WERI-Rb-1 (cell line): ENCODE measurements at places on chromosomes 4 and X.

DNA sequence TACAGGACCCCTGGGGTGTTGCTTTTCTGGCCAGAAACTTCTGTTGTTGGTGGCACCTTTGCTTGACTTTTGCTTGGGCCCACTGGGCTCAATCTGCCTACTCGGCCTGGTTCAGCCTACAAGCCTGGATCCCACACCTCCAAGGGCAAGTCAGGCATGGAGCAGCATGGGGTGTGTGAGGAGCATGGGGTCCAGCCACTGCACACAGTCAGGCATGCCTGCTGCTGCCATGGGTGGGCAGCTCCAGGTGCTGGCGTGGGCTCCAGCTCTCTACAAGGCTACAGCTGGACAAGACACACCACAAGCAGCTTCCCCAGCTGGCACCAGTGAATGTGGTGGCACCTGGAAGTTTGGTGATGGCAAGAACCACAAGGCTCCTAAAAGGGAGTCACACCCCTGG, 1683.1 kb upstream of the ADGRL3 start:
- DNase-seq, result no peak

DNA sequence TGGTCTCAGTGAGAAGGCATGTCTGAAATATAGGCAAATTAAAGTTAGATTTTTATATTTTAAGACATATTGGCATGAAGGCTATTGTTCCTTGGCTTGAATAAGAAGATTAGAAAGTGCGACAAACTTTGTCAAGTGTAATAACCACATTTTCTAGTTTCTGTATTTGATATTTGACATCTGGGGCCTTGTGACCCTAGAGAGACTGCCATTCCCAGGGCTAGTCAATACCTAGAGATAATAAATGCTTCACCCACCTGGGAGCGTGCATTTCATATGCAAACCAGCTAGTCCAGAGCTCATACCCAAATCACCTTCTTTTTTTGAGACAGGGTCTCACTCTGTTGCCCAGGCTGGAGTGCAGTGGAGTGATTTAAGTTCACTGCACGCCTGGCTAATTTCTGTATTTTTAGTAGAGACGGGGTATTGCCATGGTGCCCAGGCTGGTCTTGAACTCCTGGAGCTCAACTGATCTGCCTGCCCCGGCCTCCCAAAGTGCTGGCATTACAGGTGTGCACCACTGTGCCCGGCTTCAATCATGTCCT, 62.6 kb downstream of the COQ2 start:
- no peak for DNase-seq

GRCh38 chr4:147250062-147250461, 230.8 kb upstream of the EDNRA start:
- no peak for DNase-seq

GRCh38 chr4:85368240-85368639, 106.7 kb upstream of the ARHGAP24 start:
- DNase-seq, result no peak

- DNase-seq, result peak; percentile 15
Measured at GRCh38 chr4:146342600-146343192, 128.4 kb downstream of the REELD1 start.

DNA sequence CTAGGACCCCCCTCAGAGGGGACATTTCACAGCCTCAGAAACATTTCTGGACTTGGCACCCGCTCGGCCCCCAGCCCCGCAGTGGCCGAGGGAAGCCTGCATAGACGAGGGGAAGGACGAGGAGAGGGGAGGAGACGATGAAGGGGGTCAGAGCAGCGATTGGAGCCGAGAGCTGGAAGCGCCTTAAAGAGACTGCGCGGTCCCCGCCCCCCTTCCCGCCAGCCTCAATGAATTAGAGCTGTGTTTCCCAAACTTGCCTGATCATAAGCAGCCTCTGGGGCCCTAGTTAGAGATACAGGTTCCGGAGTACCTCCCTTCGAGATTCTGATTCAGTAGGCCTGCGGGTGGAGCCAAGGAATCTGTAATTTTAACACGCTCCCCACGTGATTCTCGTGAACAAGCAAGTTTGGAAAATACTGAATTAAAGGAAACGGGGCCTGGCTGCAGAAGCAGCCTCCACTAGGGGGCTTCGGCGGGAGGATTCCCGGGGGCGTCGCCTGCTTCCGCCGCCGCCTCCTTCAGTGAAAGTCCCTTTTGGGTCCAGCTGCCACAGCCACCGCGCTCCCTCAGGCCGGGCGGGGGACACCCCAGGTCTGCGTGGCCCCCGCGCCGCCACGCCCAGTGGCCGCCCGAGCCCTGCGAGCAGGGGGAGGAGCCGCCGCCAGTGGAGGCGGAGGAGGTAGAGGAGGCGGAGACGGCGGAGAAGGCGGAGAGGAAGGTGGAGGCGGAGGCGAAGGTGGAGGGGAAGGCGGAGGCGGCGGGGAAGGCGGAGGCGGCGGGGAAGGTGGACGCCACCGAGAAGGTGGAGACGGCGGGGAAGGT, at the start of gene USP27X:
TSS of gene USP27X (plus strand) at position 651 of the 822 bp plus-strand sequence. CDS start 824 bp downstream, outside the sequence.
- peak; percentile 77 for DNase-seq

DNA sequence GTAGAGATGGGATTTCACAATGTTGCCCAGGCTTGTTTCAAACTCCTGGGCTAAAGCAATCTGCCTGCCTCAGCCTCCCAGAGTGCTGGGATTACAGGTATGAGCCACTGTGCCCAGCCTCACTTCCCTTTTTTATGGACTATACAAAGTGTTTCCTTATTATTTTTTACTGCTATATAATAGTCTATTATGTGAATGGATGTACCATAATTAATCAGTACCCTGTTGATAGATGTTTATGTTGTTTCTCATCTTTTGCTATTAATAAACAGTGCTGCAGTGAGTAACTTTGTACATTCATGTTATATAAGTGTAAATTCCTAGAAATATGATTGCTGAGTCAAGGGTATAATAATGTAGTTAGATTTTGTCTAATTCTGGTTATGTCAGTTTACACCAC, 35.8 kb upstream of the LARP1B start:
- DNase-seq, result no peak

DNA sequence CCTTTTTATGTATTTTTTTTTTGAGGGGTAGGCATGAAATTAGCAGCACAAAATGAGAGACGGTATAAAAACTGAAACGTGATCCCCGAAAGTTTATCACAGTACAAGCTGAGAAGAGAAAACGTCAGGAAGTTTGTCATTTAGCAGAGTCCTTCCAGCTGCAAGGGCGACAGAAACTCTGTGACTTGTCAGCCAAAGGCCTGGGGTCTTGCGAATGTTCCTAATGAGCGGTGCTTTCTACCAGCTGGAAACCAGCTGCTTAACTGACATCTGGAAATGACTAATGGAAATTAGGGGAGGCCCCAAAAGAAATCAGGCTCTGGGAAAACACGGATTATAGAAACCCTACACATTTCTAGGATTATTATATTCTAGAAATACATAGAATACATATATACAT, 66.5 kb downstream of the CHRNA9 start:
- DNase-seq, result no peak

DNA sequence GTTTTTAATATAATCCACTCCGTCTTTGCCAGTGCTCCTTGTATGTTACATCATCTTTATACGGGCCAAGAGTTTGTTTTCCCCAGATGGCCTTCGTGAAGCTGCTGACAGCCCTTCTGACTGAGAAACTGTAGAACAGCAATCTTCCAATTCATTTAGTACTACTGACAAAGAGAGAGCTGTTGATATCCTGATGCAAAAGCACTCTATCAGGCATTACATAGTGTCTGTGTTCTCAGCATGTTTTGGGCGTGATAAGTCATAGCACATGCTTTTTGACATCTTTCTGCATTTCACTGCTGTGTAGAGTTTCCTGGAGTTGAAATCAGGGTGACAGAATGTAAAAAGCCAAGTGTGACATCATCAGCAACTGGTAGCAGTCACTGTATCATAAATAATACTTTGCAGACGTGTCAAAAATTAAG, 746.3 kb upstream of the FAM241A start:
- no peak for DNase-seq

- no peak for DNase-seq
Measured at GRCh38 chrX:115559672-115560071, 1.3 kb upstream of the PLS3 start.

DNA sequence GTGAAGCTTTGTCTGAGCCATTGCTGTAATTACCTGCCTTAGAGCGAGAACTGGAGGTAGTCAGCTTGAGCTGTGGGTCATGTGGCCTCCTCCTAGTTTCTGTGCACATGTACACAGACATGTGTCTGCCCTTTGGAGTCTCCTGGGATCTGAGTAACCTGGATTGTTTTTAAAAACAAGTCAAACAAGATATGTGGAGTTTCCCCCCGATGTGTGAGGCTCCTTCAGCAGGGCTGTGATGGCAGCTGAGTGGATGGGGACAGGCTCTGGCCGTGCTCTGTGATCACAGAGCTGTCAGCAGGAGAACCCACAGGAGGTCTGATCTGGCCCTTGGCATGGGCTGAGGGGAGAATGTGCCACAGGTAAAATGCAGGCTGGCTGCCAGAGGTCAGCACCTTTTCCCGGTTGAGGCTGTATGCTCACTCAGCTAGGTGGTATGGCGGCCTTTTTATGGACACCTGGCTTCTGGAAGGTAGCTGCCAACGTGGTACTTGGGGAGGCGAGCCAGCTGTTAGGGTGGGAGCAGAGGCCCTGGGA, 38.4 kb downstream of the NOP14 start:
- no peak for DNase-seq

GRCh38 chrX:82816001-82816400, 692.1 kb upstream of the POU3F4 start:
- DNase-seq, result no peak

- DNase-seq, result peak; percentile 50
Measured at GRCh38 chr4:113684534-113685091, 76.9 kb downstream of the CAMK2D start.

DNA sequence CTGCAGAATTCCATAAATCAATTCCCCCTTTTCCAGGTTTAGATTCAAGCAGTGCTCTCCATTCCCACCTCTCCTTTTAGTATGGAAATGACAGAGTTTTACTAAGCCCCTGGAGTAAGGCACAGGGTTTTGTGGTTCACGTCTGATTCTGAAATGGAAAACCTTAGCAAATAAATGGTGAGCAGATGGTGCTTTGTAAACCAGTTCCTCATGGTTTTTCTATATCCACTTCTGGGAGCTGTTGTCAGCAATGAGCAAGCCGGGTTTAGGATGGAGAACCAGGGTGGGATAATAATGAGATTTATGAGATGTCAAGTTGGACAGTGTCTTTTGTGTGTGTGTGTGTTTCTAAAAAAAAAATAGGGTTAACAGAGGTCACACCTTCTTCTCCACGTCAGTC, 113.8 kb upstream of the RBPJ start:
- peak; percentile 32 for DNase-seq
